ENCODE measurements at places on chromosomes 6 and 20.

GRCh38 chr6:28729501-28730402, 194.0 kb downstream of the TRIM27 start:
- DNase-seq = no peak

DNA sequence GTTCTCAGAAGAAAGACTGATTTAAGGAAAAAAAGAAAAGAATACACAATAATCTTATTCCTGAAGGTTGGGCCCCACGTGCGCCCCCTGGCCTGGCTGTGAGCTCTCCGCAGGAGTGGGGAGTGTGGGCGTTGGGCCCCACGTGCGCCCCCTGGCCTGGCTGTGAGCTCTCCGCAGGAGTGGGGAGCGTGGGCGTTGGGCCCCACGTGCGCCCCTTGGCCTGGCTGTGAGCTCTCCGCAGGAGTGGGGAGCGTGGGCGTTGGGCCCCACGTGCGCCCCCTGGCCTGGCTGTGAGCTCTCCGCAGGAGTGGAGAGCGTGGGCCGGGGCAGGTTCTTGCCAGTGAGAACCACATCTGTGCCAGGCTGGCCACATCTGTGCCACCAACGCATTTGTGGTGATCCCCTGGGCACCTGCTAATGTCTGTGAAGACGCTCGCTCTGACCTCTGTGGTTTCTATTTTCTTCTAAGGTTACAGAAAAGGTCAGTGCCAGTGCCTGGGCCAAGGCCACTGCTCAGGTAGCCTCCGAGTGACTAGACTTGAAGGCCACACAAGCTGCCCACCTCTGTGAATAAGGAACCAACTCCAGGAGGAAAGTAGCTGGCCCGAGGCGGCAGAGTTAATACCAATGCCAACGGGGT, 41.0 kb downstream of the WDR27 start:
- no peak for DNase-seq

DNA sequence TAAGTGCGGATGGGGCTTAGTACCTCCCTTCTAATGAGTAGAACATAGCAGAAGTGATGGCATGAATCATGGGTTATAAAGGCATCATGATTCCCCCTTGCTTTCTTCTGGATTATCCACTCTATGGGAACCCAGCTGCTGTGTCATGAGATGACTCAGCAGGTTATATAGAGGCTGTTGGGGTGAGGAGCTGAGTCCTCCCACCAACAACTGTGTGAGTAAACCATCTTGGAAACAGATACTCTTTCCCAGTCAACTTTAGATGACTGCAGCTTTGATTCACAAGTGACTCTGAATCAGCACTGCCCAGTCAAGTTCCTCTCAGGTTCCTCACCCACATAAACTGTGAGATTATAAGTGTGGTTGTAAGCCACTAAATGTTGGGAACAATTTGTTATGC, 46.3 kb downstream of the FAM83B start:
- no peak for DNase-seq

GRCh38 chr20:38460040-38460623, 12.5 kb upstream of the RALGAPB start:
- DNase-seq = no peak

DNA sequence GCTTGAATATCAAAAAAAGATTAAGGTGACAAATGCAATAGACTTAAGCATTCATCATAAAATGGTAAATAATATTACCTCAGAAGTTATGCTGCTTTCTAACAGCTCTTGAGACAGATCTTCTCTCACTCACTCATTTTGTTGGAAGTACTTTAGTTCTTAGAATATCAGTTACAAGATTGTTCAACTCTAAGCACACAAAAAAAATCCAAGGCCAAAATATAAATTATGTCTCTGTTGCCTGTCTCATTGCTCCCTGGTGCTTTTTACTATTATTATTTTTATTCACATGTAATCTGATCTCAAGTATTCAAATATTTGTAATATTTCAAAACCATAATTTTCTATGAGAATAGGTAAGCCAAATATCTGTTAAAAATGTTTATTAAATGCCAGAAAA, 259.4 kb upstream of the HSF2 start:
- no peak for DNase-seq

GRCh38 chr6:14004258-14004657, 79.5 kb downstream of the RNF182 start:
- no peak for DNase-seq

GRCh38 chr6:167745670-167746389, 80.9 kb upstream of the AFDN start:
- no peak for DNase-seq

GRCh38 chr6:137218473-137218916, 690 bp downstream of the IFNGR1 start:
- DNase-seq = peak; percentile 23

DNA sequence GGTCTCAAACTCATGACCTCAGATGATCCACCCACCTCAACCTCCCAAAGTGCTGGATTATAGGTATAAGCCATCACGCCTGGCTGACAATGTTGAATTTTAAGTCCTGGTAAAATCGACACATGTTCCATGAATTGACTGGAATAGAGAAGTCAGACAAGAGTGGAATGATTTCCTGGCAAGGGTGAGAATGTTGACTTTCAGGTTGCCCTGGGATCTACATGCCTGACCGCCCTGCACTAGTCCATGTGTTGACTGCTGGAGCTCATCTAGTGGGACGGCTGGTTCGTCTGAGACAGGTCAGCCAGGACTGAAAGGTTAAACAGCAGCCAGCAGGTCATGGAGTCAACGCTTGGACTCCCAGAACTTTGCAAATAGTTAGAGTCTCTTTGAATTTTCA, 88.8 kb downstream of the SASH1 start:
- DNase-seq = no peak

DNA sequence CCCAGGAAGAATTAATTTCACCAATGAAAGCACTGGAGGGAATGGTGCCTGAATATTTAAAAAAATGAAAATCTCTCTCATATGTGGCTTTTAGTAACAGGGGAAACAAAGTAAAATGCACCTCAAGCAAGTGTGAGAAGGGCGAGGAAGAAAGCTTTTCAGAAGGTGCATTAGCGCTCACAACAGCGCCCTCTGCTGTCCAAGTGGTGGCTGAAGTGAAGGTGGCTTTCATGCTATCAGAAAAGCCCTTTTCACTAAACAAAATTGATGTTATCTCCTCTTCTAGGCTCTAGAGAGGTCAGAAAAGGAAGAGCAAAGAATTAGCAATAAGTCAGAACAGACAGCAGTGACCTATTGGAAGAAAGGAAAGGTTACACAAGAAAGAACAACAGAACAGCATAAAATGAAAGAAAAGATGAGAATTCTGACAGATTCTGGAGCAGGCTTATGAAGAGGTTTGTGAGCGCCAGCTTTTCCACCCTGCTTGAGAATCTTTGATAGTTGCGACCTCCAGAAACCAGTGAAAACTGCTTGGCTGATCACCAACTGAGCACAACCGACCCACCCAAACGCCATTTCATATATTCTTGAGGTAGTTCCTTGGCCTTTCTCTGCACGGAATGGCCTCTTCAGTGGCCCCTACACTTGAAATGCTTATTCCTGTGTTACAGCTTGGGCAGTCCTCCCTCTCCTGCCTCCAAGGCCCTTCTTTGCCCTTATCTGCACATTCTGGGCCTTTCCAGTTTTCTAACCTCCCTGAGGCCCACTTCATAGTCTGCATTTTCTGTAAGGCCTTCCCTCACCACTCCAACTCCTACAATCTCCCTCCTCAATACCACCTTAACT, 45.3 kb downstream of the SMLR1 start:
- DNase-seq = no peak

DNA sequence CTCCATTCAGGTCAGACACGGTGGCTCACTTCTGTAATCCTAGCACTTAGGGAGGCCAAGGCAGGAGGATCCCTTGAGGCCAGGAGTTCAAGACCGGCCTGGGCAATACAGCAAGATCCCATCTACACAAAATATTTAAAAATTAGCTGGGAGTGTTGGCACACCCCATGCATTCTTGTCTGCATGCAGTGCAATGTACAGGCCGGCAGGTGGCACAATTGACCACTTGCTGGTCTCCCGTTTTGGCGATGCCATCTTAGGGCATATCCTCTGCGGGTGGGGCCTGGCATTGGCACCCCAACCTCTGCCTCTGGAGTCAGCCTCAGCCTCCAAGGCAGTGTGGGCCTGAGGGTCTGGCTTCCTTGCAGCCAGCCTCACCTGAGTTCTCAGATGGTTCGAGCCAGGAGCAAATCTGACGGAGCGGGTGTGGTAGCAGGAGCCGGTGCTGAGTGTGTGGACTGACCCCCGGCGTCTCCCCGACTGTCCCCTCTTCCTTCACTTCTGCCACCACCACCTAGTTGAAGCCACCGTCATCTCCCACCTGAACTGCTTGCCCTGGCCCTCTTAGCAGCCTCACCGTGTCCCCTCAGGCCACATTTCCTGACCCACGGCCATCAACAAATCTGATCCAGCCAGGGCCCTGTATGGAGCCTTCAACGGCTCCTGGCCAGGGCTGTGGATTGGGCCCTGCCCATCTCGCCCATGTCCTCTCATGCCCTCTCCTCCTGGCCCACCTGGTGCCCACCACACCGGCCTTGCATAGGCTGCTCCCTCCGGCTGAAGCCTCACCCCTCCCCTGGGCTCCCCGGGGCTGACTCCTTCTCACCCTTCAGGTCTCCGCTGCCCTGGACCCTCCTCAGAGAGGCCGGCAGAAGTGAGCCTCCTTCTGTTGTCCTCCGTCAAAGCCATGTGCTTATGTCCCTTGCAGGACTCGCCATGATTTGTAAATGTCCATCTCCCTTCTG, 44.0 kb downstream of the EFCAB8 start:
- peak; percentile 78 for DNase-seq

DNA sequence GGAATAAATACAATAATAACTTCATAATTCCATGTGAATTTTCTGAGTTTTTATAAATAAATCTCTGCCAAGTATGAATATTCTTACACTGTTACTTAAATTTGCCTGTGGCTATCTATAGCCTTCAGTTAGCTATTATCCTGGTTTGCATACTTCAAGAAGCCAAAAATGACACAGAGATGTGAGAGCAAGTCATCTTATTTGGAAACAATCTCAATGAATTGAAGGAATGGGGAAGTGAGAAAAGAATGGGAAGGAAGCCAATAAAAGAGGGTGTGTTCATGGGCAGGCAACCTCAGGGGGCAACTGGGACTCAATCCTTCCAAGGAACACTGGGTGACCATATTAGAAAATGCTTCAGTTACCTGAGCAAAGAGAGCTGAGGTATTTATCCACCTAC, 9.9 kb downstream of the HAO1 start:
- no peak for DNase-seq
